NCI-H460 (cell line): ENCODE measurements at places on chromosomes 2 and 18.

GRCh38 chr2:195838002-195838401, 181.0 kb downstream of the SLC39A10 start:
- DNase-seq, result no peak

DNA sequence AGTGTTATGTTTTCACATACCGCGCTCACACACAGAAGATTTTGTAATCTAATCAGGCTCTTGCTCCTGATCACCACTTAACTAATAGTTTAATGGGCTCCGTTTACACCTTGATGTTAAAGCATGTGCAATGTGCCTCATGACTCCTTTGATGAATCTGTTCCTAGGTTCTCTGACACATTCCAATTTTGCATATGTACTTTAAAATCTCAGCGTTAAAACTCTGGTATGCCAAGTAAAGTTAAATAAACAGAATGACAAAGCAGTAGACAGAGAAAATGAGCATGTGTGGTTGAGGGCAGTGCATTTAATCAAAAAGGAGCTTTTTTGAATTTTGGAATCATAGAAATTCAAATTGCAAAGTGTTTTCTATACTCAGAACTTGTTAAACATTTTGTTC, 96.4 kb downstream of the TCF4 start:
- no peak for DNase-seq

GRCh38 chr2:232647261-232647660, 13.9 kb downstream of the EFHD1 start:
- DNase-seq, result no peak

GRCh38 chr2:221676566-221677172, 104.6 kb upstream of the EPHA4 start:
- no peak for DNase-seq

- DNase-seq, result no peak
These were observed 38.8 kb upstream of the ERMN start for GRCh38 chr2:157364257-157364974.

GRCh38 chr2:136613096-136613495, 152.2 kb upstream of the THSD7B start:
- DNase-seq, result no peak

- DNase-seq, result no peak
These were observed 47.9 kb downstream of the EFR3B start for GRCh38 chr2:25089605-25090315.

DNA sequence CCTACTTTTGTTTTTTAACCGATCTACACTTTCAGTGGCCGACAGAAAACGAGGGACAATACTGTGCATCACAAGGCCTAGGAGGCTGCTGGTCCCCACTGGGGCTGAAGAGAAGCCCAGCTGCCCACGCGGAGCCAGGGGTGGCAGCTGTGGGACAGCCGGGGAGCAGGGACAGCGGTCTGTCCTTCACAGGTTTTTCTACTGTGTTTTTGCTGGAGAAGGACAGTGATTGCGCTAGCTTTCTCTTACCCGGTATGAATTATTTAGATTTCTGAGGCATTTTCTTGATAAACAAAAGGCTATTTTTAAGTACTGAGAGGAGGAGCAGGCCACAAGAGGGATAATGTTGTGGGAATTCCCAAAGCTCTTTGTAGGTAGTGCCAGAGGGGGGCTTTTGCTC, 219.8 kb downstream of the ATAD2B start:
- no peak for DNase-seq

DNA sequence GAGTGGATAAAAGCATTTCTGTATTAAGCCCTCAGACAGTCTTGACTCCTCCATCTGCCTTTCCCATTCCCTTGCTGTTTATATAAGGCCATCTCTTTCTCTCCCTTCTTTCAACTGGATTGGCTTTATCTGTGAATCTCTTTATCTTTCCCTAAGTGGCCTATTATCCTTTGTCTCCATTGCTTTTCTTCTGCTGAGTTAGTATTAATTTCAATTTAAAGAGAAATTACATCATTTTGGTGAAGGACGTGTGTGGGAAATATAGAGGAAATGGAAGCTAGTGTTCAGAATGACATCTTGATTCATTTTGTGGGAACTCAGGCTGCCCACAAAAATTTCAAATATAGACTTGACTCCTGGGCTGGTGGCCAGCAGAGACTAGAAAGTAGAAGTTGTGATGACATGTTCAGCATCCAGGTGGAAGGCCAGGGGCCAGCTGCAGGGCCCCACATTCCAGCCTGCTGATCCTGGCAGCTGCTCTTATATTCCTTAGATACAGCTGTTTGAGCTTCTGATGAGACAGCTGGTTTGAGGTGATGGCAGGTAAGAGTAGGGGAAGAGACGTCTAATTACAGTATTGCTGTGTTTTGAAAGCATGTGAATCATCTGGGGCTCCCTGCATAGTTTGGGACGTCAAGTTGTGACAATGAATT, 52.3 kb downstream of the DIS3L2 start:
- DNase-seq, result no peak

- no peak for DNase-seq
These were observed 383.6 kb downstream of the PIK3C3 start for GRCh38 chr18:42338683-42339082.

- no peak for DNase-seq
These were observed 382.8 kb downstream of the GPD2 start for GRCh38 chr2:156818944-156819343.

- no peak for DNase-seq
These were observed 95.6 kb upstream of the THOC1 start for GRCh38 chr18:363301-364085.

- DNase-seq, result no peak
These were observed 338.1 kb downstream of the RPRM start for GRCh38 chr2:153140498-153140897.

DNA sequence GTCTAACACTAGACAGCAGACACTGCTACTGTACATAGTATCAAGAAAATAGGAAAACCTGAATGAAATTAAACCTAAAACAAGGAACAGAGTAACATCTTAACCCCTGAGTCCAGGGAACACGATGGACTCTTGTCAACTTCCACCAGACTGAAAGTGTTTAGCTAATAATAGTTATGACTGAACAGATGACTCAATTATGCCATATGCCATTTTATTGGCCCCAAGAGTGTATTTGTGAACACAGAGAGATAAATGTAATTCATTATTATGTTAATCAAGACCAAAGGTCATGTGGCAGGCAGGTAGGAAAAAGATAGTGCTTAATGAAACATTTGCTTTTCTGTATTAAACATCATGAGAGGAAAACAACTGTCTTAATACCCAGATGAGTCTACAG, 58.0 kb downstream of the NYAP2 start:
- no peak for DNase-seq

DNA sequence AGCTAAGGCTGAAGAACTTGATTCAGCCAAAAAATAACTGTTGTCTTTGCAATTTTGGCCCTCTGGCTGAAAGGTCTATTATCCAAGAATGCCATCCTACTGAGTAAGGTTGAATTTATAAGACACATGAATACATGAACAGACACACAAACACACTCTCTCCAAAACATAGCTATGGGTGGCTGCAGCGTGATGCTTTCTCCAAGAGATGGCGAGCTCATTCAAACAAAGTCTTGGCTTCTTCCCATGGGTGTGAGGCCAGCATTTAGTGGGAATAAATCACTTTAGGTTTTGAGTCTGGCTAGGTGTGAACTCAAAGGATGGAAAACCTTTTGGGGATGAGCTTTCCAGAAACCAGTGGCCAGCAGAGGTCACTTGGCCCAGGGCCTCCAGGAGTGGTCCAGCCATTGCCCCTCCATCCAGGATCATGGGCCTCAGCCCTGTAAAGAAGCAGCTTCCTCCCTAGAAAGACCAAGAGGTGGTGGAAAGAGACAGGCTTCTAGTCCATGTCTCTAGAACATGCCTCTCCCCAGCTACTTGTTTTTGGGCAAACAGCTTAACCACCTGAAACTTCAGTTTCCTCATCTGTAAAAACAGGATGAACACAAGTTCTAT, 11.0 kb upstream of the OSR1 start:
- peak; percentile 35 for DNase-seq

DNA sequence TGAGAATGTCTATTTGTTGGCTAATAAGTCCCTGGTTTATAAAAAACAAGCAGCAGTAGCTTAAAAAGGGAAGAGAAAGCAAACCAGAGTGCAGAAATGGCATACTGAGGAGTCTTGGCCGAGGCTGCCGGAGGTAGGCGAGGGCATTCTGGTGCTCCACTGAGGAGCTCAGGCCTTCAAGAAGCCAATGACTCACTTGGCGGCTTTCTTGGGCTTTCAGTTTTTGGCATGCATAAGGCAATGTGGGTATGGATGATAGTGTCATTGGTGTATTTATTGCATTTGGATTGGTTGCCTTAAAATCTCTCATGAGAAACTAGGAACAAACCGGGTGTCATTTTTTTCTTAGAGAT, 119.6 kb upstream of the ARL5A start:
- DNase-seq, result no peak

DNA sequence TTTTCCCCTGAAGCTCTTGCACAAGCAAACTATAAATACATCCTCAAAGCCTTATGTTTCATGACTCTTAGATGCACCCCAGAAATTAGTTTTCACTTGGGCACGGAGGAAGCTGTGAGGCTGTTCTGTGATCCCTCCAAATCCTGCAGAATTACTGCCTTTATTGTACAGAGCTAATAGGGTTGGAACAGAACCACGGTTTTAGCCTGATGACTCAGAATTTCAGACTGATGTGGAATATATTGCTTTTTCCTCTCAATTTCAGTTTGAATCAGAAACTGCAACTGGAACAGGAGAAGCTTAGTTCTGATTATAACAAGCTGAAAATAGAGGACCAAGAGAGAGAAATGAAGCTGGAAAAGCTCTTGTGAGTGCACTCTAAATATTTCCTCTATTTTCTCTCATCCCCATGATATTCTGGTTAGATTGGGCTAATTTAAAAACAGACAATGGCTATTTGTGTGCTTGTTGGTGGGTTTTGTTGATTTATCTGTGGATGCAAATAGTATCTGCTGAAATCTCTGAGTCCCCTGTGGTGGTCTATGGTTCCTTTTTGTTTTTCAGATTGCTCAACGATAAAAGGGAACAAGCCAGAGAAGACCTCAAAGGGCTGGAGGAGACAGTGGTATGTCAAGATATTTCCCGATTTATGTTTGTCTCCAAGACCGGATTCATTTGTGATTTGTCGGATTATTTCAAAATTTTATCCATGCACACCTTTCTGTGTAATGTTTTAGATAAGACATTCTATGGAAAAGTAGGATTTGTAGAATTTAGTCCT, 38.2 kb upstream of the LYPD6B start:
- DNase-seq, result no peak

- DNase-seq, result peak; percentile 9
These were observed 168.2 kb downstream of the FAM210A start for GRCh38 chr18:13558124-13558523.

DNA sequence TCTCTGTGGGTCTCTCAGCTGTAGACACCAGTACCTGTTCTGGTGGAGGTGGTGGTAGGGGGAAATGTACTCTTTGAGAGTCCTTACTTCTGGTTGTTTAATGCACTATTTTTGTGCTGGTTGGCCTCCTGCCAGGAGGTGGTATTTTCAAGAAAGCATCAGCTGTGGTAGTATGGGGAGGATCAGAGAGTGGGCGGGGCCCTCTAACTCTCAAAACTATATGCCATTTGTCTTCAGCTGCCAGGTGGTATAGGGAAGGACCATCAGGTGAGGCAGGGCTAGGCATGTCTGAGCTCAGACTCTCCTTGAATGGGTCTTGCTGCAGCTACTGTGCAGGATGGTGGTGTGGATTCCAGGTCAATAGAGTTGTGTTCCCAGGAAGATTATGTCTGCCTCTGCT, 1100.8 kb downstream of the CNTNAP5 start:
- no peak for DNase-seq

DNA sequence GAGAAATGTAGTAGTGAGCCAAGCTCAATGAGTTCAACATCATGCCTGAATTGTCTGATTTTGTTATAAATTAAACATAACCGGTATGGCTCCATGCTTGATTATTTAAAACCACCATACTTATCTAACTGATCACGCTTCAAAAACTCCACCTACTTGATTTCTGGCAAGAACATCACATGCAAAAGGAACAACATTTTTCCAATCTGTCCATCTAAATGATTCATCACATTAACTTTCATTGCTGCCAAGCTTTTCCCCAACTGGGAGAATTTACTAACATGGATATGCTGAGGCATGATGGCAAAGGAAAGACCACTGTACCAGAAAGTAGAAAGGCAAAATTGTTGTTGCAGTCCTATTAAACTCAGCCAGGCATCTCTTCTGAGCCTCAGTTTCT, 286.8 kb downstream of the TRIB2 start:
- no peak for DNase-seq

DNA sequence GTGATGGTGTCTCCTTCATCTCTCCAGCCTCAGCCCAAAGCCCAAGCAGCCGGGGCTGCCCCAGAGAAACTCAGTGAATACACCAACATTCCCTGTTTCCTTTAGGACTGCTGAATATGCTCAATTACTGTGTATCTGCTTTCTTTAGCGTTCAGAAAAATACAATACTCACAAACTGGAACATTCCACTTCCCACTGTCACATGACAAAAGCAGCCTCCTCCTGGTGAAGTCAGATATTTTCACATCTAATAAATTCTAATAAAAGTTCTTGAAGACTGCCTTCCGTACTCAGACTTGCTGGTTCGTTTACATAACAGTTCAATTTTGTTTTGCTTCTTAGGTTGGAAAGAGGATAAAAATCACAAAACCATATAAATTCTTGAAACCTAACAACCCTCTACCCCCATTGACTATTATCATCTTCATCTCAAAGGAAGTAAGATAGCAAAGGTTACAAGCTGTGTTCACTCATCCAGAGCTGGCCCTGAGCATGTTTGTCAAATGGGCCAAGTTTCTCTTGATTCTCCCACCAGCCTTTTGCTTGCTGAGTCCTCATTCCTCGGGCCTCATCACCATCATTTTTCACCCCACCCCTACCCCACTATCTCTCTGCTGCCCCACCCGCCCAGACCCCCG, 190.8 kb upstream of the HNRNPA3 start:
- DNase-seq, result no peak

- no peak for DNase-seq
These were observed 660.5 kb downstream of the LRRTM4 start for GRCh38 chr2:76861708-76862107.

DNA sequence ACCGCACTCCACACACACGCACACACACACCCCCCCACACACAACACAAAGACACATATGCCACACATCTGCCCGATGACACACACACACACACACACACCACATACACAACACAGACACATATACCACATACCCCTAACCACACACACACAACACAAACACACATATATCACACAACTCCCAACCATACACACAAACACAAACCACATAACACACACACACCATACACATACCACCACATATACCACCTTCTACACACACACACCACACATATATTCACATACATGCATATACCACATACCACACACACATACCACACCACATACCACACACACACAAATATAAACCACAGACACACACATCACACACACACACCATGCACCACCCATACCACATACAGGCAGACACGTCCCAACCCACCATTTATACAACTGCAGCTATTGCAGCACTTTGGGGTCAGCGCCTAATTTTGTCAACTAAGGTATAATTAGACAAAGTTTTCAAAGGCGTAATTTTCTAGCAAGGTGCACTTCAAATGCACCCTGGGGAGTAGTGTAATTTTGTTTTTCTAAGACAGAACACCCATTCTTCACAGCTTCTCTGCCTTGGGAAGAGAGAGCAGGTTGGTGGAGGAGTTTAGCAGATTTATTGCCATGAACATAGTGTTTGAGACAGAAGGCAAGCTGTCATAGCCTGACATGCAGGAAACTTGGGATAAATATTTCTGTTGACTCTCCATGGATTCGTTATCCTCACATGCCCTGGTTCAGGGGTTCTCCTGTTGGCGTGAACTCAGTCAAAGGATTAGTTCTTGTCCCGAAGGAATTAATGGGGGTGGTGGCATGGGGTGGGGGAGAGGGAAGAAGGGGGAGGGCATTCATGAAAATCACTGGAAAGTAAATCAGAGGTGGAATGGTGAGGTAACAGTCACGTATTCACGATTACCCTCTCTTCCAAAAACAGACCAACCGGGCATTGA, 416.1 kb downstream of the LPIN1 start:
- no peak for DNase-seq
